Ovary (tissue), 10 donors: ENCODE measurements at places on chromosomes 16 and 17. TPM values are rescaled to one million over a fixed set of nuclear protein-coding genes. Genes with fewer than 3 reads are reported as not detected.
A peak's percentile ranks its signal among the peaks of the same experiment; 100 is the strongest.

DHRS7C gene
- not detected for total RNA-seq

SLC6A2 gene
- total RNA-seq: 0.15 TPM

MYOCD gene
- total RNA-seq: 31.6 TPM

C17orf78 gene
- not detected for total RNA-seq

CAMKK1 gene
- 7.1 TPM for total RNA-seq

LGALS9 gene
- total RNA-seq: 38.3 TPM

ASB16 gene
- total RNA-seq: not detected

DNA sequence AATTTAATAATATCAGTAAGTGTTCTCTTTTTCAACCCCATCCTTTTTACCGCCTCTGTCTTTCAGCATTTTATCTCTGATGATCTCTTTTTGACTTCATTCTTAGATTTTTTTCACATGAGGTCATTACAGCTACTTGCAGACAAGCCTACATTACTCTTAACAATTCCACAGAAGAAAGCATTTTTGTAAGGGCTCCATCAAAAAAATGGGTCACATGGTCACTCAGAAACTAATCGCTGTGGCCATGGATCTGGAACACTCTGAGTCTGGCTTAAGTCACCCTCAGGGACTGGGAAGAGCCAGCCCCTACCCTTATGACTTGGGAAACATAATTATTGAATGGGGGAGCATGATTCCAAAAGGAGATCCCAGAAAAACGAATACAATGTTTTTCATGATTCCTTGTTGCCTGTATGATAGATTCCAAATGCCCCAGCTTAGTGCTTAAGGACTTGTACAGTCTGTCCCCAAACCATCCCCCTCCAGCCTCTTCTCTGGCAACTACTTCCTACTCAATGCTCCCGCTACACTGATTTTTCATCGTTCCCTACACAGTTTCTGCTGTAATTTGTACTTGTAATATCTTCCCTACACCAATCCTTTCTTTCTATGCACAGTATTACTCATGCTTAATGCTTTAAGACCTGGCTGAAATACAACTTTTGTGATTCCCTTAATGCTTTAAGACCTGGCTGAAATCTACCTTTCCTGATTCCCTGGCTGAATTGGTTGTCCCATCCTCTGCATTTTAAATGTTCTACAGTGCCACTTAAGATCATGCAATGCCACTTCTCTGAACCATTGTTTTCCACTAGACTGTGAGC, 457.8 kb downstream of the HS3ST4 start:
- no peaks in the 10 kb centered on the region for H3K4me1 ChIP-seq
- DNase-seq: no peak
- no peak overlapping the region for H3K27ac ChIP-seq
- no peak overlapping the region for H3K4me3 ChIP-seq

- peak; percentile 52 for DNase-seq
- no peak overlapping the region for H3K27ac ChIP-seq
- H3K27me3 ChIP-seq: no peaks in the 10 kb centered on the region
- peaks cover 7% of the 10 kb centered on the region for H3K4me1 ChIP-seq
- H3K4me3 ChIP-seq: no peak overlapping the region
Observed at GRCh38 chr16:85275533-85276249, 163.4 kb upstream of the CIBAR2 start.

- H3K4me3 ChIP-seq: no peak overlapping the region
- no peaks in the 10 kb centered on the region for H3K36me3 ChIP-seq
- DNase-seq: no peak
- H3K27ac ChIP-seq: no peak overlapping the region
- H3K4me1 ChIP-seq: no peaks in the 10 kb centered on the region
Observed at GRCh38 chr16:11805556-11805955, 8.5 kb upstream of the ZC3H7A start.

- no peaks in the 10 kb centered on the region for H3K4me1 ChIP-seq
- no peaks in the 10 kb centered on the region for H3K36me3 ChIP-seq
- no peak for DNase-seq
- H3K27ac ChIP-seq: no peak overlapping the region
- no peaks in the 10 kb centered on the region for H3K27me3 ChIP-seq
Observed at GRCh38 chr16:82694239-82694874, 67.6 kb downstream of the CDH13 start.

DNA sequence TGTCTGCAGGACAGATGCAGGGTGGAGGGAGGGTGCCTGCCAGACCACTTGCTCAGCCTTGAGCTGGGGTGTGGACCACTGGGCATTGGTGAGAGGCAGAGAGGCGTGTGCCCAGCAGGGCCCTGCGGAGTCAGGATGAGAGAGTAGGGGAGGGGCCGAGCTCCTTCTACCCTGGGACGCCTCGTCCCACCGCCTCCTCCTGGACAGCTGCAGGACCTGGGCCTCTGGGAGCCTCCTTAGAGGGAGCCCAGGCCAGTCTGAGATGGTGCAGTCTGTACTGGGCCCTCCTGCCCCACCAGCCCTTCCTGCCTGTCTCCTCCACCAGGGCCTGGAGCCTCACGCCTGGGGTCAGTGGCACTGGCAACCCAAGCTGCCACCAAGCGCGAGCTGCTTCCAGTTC, 35.9 kb upstream of the ACSF3 start:
- no peak overlapping the region for H3K4me3 ChIP-seq
- H3K27me3 ChIP-seq: no peaks in the 10 kb centered on the region
- no peaks in the 10 kb centered on the region for H3K36me3 ChIP-seq
- H3K27ac ChIP-seq: no peak overlapping the region
- H3K4me1 ChIP-seq: no peaks in the 10 kb centered on the region
- no peak for DNase-seq

DNA sequence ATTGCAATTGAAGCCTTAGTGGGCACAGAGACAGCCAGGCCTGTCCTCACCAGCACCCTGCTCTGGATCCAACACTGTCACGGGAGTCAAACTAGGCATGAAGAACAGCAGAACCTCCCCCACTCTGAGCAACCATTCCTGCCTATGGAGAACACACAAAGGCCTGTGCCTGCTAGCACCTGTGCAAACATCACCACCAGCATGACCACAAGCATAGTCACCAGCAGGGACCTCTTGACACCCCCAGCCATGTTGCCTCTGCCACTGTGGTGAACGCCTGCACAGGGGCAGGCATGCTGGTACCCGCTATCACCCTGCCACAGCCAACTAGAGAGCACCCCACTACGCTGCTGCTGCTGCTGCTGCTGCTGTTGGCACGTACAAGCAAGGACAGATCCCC, 51.7 kb downstream of the CMC2 start:
- no peaks in the 10 kb centered on the region for H3K4me1 ChIP-seq
- H3K36me3 ChIP-seq: no peaks in the 10 kb centered on the region
- H3K27ac ChIP-seq: no peak overlapping the region
- H3K27me3 ChIP-seq: no peaks in the 10 kb centered on the region
- DNase-seq: no peak

- H3K36me3 ChIP-seq: no peaks in the 10 kb centered on the region
- no peak overlapping the region for H3K27ac ChIP-seq
- peaks cover 9% of the 10 kb centered on the region for H3K4me1 ChIP-seq
- H3K27me3 ChIP-seq: no peaks in the 10 kb centered on the region
- DNase-seq: no peak
Observed at GRCh38 chr16:11125936-11126335, 130.1 kb downstream of the SOCS1 start.

GRCh38 chr17:56290101-56290801, 137.0 kb downstream of the ANKFN1 start:
- H3K36me3 ChIP-seq: no peaks in the 10 kb centered on the region
- H3K27ac ChIP-seq: no peak overlapping the region
- no peaks in the 10 kb centered on the region for H3K27me3 ChIP-seq
- no peak for DNase-seq

DNA sequence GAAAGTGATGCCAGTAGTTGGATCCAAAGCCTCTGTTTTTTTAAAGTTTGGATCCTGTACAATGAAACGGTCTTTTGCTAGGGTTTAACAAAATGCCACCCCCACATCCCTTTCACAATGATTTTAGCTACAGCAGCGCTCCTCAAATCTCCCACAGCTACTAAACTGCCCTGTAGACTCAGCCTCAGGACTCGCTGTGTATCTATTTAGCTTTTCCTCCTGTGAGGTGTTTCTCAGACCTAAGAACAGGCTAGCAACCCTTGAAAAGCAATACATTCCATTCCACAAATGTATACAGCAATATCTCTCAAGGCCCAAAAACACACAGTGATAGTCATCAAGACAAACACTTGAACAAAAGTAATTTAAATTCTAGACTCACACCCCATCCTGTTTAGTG, 206.4 kb downstream of the ZFHX3 start:
- H3K4me3 ChIP-seq: no peak overlapping the region
- peaks cover 2% of the 10 kb centered on the region for H3K4me1 ChIP-seq
- no peaks in the 10 kb centered on the region for H3K36me3 ChIP-seq
- H3K27ac ChIP-seq: no peak overlapping the region
- DNase-seq: no peak

- no peaks in the 10 kb centered on the region for H3K36me3 ChIP-seq
- no peaks in the 10 kb centered on the region for H3K27me3 ChIP-seq
Observed at GRCh38 chr16:49472598-49472997, 99.0 kb downstream of the C16orf78 start.
